ENCODE measurements at places on chromosomes 6 and 20.
A peak's percentile ranks its signal among the peaks of the same experiment; 100 is the strongest.

- DNase-seq, result peak; percentile 65
Measured at GRCh38 chr6:18387061-18387721, at the start of gene RNF144B. RNF144B (plus strand) TSS chr6:18387350; CDS start chr6:18399535, 12,185 bp downstream.

DNA sequence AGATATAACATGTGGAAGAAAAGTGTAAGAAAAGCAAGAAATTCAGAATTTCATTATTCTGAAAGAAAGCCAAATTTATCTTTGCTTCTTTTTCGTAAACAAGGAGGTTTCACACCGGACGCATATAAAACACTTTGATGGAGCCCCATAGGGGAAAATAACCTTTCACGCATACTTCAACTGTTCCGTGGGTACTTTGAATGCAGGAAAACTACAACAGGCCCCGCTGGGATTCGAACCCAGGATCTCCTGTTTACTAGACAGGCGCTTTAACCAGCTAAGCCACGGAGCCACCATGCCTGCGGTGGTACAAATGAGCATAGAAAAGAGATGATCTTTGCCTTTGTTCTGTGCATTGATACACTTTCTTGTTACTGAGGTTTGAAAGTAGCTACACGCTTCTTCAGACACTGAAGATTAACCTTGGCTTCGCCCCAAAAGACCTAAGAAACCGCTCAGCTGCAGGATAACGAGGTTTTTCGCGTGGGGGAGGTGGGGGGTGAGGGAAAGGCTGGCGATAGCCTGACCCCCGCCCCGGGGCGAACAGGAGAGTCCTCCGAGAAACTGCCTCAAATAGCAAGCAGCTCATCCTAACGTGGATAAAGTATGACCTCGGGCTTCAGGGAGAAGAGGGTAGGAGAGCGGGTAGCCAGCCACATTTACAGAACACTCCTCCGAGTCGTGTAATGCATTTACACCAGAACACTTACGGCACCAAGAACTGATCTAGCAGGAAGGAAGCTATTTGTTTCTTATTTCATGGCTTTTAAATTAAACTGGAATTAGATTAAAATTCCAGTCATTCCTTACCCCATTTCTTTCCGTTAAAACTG is 5.3 kb upstream of the HMGN4 start:
- DNase-seq, result peak; percentile 96

GRCh38 chr6:135202836-135203235 is 21.7 kb downstream of the MYB start:
- no peak for DNase-seq

DNA sequence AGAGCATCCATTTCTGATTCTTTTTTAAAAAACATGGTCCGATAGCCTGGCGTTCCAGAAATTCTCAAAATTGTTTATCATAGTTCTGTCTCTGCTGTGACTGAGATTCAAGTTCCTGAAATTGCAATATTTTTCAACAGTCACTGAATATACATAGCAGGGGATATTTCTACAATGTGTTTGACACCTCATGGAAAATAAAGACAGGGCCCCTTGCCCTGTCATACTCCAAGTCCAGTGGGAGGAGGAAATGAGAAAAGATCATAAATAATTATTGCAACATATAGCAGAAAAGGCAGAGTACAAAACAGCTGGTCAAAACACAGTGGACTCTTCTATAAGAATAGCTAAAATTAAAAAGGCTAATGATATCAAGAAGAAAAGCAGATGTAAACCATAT is 234.8 kb upstream of the SPTLC3 start:
- no peak for DNase-seq

GRCh38 chr6:42250274-42250931 is 32.7 kb upstream of the MRPS10 start:
- no peak for DNase-seq

DNA sequence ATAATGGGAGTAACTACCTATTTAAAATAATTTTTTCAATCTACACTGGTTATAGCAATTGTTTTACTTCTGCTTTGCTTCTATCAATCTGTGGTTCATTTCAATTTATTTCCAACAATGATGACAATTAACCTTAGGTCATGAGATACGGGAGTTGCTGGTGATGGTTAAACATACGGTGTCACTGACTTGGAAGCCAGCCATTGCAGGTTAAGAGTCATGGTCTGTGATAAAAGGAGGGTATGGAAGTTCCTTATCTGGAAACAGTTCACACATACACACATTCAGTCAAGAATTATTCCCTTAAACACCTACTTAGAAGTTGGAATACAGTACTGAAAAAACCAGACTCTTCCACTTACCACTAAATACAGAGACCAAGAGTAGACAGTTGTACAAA is 180.0 kb downstream of the KIF16B start:
- DNase-seq, result no peak

DNA sequence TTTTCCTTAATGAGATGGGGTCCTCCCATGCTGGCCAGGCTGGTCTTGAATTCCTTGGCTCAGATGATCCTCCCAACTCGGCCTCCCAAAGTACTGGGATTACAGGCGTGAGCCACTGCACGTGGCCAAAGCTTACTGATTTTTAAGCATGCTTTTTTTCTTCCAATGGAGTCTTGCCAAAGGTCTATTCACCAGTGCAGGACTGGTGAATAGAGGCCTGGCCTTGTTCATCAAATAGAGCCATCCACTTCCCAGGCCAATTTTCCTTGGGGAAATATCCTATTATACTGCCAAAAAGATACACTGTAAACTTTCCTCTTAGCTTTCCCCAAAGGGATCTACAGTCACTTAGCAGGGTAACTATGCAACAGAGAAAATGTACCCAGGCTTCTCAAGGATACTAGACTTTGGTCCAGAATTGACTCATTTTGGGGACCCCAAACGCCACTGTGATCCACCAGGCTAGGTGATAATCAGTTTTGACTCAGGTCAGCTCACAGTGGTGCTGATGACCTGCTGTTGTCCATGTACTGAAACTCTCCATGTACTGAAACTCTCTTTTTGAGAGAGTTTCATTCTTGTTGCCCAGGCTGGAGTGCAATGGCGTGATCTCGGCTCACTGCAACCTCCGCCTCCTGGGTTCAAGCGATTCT is 91.8 kb downstream of the REPS1 start:
- DNase-seq, result no peak

GRCh38 chr20:45361793-45362192 is 1.2 kb upstream of the SYS1 start:
- no peak for DNase-seq

- no peak for DNase-seq
Measured at GRCh38 chr6:111480988-111481822, 1.8 kb downstream of the REV3L start.

DNA sequence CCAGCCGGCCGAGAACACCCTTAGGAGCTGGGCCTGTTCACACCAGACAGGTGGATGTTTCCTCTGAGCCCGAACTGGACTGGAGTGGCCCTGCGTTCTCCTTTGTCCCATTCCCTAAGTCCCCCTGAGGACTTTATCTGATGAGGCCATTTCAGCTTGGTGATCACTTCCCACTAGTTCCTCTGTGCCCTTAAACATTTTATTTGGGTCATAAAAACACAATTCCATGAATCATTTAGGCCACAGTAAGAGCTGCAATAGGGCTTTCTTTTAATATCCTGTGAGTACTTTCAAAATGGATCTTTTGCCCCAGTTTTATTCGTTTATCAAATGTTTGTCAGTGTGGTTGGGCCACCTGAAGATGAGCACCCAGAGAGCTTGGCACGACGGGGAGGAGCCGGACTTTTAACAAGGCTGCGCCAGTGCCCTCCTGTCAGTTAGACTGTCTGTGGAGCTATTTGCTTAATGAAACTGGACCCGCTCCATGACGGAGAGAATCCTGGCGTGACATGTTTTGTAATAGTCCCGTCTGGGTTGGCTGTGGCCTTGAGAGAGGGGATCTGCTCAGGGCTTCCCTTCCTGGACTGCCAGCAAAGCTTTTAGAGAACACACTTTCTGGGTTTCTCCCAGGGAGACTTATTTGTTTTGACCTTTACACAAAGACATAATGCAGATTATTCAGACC is 53.5 kb downstream of the ZDHHC14 start:
- DNase-seq, result no peak

DNA sequence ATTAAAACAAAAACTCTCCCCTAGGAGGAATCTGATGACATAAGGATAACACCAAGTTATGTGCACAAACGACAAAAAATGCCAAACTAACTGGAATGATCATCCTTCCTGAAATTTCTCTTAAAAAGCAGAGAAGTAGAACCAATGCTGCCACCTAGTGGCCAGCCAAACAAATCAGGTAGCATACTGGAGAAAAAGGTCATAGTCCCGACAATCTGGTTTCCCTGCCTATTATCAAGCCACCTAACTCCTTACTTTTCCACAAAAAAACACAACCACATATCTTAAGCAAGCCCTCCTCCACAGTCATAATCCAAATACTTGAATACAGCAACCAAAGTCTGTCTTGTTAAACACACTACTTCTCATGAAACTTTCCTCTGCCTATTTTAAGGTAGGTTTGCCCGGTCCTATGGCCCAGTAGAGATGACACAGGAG is 5.3 kb downstream of the OARD1 start:
- peak; percentile 68 for DNase-seq

DNA sequence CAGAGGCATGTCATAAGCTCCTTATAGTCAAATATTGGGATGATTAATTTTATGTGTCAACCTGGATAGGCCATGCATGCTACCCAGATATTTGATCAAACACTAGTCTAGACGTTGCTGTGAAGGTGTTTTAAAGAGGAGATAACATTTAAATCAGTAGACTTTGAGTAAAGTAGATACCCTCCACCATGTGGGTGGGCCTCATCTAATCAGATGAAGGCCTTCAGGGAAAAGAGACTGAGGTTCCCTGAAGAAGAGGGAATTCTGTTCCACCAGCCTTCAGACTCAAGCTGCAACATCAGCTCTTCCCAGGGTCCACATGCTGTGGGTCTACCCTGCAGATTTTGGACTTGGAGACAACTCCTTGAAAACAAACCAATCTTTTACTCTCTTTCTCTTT is 11.4 kb upstream of the NEDD9 start:
- no peak for DNase-seq

DNA sequence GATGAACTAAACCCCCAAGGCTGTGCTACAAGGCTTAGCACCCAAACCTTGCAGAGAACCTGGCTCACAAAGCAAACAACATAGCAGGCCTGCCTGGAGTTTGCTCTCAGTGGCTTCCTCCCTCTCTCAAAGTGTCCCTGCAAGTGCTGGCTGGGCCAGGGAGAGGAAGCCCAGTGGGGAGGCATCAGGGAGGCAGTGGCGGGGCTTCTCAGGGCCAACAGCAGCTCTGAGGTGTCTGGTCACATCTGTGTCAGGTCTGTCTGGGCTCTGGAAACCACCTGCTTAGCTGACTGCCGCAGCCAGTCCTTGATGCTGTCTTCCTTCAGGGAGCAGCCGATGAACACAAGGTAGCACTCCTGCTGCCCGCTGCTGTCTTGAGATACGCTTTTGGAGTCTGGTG is 16.7 kb upstream of the SLC4A11 start:
- no peak for DNase-seq

- no peak for DNase-seq
Measured at GRCh38 chr6:91653076-91653723, 1066.3 kb upstream of the MAP3K7 start.

GRCh38 chr6:43671011-43671800 is 16.4 kb downstream of the MRPS18A start:
- DNase-seq, result no peak

DNA sequence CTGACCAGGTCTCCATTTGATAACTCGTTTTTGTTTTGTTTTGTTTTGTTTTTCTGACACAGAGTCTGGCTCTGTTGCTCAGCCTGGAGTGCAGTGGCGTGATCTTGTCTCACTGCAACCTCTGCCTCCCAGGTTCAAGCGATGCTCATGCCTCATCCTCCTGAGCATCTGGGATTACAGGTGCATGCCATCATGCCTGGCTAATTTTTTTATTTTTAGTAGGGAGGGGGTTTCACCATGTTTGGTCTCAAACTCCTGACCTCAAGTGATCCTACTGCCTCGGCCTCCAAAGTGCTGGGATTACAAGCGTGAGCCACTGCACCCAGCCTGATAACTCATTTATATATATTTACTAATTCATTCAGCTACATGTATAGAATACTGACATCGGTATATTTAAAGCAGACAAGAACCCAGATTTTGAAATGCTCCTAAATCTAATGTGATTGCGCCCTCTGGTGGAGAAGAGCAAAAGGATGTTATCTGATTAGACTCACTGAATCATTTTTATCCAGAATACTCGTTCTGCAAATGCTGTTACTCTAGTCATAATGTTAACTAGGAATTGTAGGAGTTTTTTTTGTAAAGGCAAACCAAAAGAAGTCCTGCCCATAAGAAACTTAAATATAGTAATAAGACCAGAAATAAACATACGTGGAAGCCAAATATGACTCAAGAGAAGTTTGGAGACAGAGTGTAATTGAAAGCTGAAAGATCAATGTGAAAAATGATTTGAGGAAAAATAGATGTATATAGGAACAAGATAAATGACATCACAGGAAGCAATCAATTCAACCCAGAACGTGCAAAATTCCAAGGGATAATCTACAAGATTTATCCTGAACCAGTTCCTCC is 5.3 kb upstream of the COL12A1 start:
- DNase-seq, result peak; percentile 71

DNA sequence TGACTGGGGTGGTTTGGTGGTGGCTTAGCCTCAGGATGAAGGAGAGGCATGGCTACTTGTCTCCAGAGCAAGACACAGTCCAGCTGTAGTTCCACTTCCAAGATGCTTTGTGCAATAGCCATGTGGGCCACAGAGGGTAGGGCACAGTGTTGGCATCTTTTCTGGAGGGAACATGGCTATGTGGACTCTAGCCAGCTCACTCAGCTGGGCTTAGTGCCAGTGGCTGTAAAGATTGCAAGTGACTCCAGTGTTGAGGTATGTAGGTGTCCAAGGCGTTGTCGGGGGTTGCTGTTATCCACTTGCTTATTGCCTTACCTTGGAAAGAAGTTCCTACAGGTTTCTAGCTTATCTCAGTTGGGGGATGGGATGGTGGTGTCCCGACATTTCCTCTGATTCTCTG is 233.4 kb downstream of the CD109 start:
- DNase-seq, result no peak

- peak; percentile 30 for DNase-seq
Measured at GRCh38 chr6:149560736-149561135, 5.4 kb upstream of the GINM1 start.

- DNase-seq, result peak; percentile 35
Measured at GRCh38 chr6:26215585-26216358, 128.5 kb downstream of the HFE start.

GRCh38 chr20:8693709-8694108 is 375.2 kb upstream of the PLCB4 start:
- DNase-seq, result no peak

- DNase-seq, result no peak
Measured at GRCh38 chr20:17634661-17635331, 47.2 kb downstream of the RRBP1 start.

DNA sequence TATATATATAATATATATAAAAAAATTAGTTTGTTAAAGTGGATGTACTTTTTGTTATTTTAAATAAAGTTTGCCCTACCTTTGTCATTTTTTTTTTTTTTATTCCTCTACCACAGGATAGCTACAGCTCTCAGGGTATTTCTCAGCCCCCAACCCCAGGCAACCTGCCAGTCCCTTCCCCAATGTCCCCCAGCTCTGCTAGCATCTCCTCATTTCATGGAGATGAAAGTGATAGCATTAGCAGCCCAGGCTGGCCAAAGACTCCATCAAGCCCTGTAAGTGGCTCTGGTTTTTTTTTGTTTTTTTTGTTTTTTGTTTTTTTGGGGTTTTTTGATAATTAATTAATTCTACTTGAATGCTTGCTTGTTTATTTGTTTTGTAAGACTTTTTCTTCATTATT is 148.6 kb downstream of the TMEM242 start:
- no peak for DNase-seq

Measured in CD4-positive, alpha-beta T cell treated with Interleukin-10 for 1 hour (primary cell).